ENCODE measurements at places on chromosomes 4 and X.
A peak's percentile ranks its signal among the peaks of the same experiment; 100 is the strongest.

GRCh38 chr4:6471307-6472007 is 957 bp downstream of the PPP2R2C start:
- DNase-seq, result no peak

GRCh38 chr4:150385606-150386005 is 196.3 kb upstream of the MAB21L2 start:
- DNase-seq, result peak; percentile 99

- DNase-seq, result no peak
Observed at GRCh38 chr4:15043226-15043625, 40.9 kb downstream of the CPEB2 start.

DNA sequence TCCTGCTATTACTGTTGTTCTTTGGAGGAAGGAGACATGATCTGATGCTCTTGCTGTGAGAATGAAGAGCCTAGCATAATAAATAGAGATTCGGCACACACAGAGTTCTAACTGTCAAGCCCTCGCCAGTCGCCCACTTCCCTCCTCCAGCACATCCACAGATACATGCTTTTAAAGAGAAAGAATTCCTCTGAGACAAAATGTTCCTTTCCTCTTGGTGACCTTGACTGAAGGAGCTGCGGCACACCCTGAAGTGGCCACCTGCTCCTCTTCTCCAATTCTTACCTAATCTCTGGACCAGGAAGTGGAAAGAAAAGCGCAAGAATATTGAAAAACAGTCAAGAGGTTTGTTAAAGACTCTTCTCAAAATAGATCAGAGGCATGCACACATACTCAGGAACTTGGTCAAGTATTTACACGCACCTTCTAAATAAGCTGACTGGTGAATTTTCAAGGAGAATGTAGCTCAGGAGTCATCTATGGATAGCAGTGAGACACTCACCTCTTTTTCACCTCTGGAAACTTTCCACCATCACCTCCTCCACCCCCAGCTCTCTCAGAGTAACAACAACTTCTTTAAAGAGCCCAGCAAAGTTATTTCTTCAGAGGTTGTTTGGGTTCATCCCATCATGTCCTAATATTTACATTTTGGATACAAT is 95.4 kb downstream of the PARM1 start:
- DNase-seq, result no peak

DNA sequence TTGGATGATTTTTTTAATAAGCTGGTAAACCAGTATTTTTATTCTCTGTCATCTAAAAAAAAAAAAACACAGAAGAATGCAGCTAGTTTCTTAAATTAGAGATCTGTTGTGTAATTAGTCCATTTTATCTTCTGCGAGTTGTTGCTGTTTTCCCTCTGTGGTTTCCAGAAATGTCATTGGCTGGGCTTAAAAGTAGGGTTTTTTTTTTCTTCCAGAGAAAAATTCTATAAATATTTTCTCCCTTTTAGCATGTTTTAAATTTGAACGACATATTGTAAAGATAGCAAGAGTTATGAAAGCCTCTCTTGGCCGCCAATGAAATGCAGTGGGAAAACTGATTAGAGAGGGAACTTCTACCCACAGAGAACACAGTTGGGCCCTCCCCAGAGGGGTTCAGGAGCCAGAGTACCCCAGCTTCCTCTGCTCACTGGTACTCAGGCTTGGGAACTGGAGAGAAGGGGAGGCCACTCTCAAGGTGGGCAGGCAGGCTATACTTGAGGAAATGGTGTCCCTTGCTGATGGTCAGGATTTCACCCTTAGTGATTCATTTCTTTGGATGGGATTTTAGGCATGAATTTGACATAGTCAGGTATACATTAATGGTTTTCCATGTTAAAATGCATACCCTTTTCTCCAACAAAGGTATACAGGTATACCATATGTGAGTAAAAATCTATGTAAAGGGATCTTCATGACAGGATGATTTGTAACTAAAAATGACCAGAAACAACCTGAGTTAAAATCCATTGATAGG is 166.1 kb downstream of the BCOR start:
- no peak for DNase-seq

DNA sequence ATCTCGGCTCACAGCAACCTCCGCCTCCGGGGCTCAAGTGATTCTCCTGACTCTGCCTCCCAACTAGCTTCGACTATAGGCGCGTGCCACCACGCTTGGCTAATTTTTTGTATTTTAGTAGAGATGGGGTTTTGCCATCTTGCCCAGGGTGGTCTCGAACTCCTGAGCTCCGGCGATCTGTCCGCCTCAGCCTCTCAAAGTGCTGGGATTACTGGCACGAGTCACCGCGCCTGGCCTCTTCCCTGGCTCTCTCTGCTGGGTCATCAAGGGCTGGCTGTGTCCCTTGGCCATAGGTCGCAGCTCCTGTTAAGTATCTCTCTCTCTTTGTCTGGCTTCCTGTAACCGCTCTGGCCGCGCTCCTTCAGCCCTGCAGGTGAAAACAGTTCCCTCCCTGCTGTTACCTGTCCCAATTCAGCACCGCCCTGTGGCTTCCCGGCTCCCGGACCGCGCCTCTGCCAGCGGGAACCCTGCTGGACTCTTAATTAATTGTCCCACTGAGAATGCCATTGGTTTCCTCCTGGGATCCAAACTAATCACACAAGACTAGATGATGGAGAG is 1.3 kb upstream of the RGS12 start:
- DNase-seq, result no peak

DNA sequence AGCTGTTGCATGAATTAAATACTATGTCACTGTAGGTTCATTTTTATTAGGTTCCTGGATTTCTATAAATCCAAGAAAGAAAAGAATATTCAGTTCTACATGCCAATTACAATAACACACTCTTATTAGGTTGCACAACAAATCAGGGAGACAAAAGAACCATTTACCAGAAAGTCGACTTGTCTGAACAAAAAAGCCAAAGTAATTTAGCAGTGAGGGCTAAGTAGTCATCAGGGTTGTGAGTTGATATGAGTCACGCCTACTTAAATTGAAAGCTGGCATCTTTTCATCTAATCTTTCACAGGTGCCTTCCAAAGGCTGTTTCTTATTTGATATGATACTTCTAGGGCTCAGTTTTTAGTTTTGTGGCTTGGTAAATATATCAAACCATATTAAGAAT is 25.4 kb upstream of the GNRHR start:
- no peak for DNase-seq

GRCh38 chrX:81261576-81261975 is 59.7 kb downstream of the SH3BGRL start:
- DNase-seq, result no peak

- DNase-seq, result no peak
Observed at GRCh38 chr4:69831646-69832325, 28.2 kb downstream of the SULT1E1 start.

GRCh38 chrX:69987691-69988090 is 62.0 kb downstream of the AWAT2 start:
- DNase-seq, result no peak

GRCh38 chrX:10130354-10130753 is 26.4 kb upstream of the CLCN4 start:
- DNase-seq, result no peak

DNA sequence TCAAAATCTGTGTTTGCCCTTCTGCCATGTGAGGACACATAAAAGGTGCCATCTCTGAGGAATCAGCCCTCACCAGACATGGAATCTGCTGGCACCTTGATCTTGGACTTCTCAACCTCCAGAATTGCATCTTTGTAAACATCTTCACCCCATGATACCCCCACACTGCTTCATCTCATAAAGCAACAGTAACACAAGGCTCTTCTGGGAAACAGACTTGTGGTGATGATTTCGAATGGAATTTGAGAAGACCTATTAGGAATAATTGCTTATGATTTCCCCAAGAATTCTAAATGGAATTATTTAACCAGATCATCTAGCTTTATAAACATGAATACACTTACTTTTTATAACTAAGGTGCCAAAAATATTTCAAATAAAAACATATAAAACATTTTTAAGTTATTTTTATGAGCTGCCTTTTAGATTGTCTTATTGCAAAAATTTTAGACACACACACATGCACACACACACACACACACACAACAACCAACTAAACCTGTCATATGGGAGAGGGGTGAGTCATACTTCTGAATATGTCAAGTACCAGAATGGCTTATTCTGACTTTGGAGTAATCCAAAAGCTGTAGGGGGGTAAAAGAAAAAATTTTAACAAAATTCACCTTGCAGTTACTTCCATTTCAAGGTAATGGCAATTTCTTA is 82.0 kb downstream of the USP46 start:
- no peak for DNase-seq

DNA sequence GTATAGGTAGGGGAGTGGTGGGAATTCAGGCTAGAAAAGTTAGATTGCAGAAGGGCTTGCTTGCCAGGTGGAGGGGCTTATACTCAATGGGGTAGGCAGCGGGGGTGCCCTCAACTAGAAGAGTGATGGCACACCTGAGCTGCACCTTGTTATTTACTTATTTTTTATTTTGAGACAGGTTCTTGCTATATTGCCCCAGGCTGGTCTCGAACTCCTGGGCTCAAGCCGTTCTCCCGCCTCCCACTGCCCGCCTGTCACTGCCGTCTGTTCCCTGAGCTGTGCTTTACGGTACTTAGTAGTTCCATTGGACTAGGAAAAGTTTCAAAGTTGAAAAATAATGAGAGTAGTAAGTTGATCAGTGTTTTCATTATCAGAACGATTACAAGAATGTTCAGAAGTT is 2.0 kb downstream of the ZFX start:
- no peak for DNase-seq

DNA sequence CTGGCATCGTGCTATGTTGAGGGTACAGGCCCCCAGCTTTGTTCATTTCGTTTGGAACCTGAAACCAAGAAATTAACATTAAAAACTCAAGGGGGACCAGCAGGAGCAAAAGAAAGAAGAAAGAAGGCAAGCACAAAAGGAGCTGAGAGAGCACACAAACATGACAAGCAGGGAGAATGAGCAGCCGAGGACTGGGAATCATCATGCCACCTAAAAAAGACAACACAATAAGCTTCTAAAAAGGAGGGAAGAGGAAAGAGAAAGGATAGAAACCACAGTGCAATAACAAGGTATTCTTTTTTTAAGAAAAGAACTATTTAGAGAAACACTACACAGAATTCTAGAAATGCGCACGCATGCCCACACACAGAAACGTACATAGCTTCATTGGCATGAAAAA is 103.2 kb upstream of the FAM9B start:
- DNase-seq, result no peak

DNA sequence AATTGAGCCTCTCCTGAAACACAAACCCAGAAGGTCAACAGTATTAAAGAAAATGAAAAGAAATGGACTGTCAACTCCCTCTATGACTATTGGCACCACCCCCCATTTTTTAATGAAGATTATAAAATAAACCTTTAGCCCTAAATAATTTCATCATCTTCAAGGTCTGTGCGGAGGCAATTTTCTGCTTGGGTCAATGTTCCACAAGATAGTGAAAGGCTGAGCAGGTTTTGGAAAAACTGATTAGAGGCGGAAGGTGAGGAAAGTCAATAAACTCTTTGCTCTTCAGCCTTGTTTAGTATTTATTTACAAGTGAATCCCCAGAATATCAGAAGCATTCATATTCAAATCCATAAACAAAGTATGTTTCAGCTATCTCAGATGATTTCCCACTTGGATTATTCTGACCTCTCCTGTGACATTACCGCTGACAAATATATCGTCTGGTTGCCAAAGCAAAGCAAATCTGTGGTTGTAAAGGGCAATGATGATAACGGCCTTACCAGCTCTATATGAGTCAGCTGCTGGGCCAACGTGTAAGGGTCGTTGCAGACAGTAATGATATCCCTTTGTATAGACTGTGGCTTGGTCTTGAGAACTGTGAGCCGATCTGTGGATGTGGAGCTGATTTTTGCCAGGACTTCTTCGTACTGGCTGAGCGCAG is 24.0 kb downstream of the RASGEF1B start:
- no peak for DNase-seq

DNA sequence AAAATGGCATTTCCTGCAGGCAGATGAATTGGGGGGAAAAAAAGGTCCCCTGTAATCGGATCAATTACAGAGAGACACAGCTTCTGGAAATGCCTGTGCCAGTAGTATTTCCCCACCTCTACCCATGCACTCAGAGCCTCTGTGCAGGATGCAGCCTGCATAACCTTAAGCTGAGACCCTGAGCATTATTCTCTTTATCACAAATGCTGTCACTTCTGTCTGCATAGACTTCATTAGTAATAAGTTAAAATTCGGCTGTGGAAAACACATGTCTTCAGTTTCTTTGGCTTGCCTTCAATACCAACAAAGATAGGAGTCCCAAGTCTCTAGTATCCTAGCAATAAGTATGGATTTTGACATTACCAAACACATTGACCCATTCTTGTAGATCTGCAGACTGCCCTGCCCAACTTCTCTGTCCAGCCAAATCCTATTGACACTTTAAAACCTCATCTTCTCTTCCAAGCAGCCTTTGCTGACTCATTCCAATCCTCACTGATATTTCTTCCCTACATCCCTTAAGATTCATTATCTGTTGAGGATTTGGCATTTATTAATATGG is 70.8 kb downstream of the LUZP4 start:
- peak; percentile 69 for DNase-seq

- DNase-seq, result no peak
Observed at GRCh38 chr4:172323288-172323687, 510.1 kb downstream of the GALNTL6 start.

GRCh38 chrX:1215123-1215823 is 2.8 kb upstream of the CRLF2 start:
- no peak for DNase-seq

DNA sequence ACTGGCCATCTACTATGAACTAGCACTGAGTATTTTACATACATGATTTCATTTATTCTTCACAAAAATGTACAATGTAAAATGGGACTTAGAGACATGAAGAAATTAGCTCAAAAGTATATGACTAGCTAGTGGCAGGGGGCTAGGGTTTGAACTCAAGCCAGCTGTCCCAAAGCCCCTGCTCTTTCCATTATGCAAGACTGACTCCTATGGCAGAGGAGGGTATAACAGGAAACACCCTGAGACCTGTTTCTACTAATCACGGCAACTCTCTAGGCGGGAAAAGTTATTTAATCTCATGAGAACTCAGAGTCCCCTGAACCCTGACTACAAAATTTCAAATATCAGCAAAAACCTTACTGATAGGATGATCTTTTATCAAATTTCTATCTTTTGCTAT is 150.6 kb downstream of the PRDM5 start:
- DNase-seq, result no peak

All from stromal cell of bone marrow (primary cell).